ENCODE measurements at places on chromosomes 13 and 19. TPM values are rescaled to one million over a fixed set of nuclear protein-coding genes. Genes with fewer than 3 reads are reported as not detected.

The PEAK3 gene
- total RNA-seq: not detected

The LHB gene
- not detected for total RNA-seq

The CRB3 gene
- total RNA-seq: 5.4 TPM

The DEDD2 gene
- 75.9 TPM for total RNA-seq

The KIR2DL4 gene
- not detected for total RNA-seq

The ZNF793 gene
- 0.16 TPM for total RNA-seq

The TNNI3 gene
- 13.4 TPM for total RNA-seq

The NLRP7 gene
- not detected for total RNA-seq

The C1QTNF9 gene
- total RNA-seq: not detected

The ZNF414 gene
- total RNA-seq: 14.2 TPM

The TEX29 gene
- not detected for total RNA-seq

The ZNF208 gene
- not detected for total RNA-seq
